ENCODE measurements at places on chromosomes 6 and 20.
A peak's percentile ranks its signal among the peaks of the same experiment; 100 is the strongest.

DNA sequence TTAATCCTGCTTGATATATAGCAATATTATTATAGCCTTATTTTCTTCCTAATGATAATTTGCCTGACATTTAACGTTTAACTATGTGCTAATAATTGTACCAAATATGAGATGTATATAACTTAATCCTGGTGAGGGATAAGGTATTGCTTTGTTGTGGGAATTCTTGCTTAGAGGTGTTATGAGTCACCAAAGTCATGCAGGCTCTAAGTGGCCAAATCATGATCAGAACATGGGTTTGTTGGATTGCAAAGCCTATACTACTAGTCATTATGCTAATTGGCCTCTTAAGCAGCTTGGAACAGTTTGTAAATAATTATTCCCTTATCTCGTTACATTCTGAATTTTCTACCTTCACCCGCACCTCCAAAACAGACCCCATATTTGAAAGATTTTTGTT is 21.9 kb upstream of the C6orf141 start:
- DNase-seq, result no peak

DNA sequence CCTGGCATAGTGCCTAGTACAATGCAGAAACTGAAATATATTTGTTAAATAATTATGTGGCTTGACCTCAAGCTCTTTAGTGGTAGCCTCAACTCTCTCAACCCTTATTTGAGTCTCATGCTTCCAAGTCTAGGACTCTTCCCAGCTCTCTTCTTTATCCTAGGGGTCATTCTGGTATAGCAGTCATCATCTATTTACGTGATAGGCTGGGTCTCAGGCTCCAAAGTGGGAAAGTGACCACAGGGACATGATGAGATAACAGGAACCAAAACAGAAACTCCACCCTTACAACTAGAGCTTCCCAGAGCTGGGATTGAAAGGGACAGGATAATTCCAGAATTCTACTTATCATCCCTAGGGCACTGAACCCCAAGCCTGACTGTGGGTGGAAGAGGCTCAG is 17.7 kb upstream of the MAP3K7 start:
- no peak for DNase-seq

GRCh38 chr6:87697581-87698546 is 4.2 kb downstream of the AKIRIN2 start:
- peak; percentile 26 for DNase-seq

GRCh38 chr20:58136149-58136484 is 92.3 kb downstream of the ANKRD60 start:
- DNase-seq, result no peak

DNA sequence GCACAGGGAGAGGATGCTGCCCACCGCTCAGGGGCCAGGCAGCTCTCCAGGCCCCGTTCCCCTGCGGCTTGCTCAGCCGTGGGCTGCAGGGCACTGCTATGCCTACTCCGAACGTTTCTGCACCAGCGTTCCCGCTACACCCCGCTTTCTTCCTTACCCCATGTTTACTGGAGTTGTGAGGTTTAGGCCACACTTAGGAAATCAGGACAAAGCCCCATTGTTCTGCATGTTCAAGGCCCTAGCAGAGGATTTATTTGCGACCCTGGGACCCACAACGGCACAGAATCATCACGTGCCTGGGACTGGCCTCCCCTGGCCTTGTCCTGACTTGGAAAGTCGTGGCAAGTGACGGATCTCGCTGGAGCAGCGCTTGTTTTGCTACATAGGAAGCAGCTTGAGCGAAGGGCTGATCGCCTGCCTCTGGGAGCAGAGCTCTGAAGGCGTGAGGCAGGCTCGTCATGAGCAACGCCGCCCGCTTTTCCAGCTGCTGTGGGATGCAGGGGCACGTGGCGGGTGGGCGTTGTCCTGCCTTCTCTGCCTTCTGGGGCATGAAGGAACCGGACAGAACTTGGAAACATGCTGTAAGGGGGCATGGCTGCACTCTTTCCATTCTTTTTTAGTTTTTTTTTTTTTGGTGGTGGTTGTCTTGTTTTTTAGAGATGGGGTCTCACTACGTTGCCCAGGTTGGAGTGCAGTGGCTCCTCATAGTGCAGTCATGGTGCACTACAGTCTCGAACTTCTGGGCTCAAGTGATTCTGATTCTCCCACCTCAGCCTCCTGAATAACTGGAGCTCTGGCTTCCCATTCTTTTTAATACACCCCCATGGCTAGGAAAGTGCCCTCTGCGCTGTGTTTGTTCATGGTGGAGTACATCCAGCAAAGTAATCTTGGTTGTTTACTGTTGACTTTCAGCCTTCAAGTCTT is 14.6 kb upstream of the TMEM181 start:
- no peak for DNase-seq
